Central memory CD4-positive, alpha-beta T cell (primary cell): ENCODE measurements at places on chromosomes 6 and 20.

DNA sequence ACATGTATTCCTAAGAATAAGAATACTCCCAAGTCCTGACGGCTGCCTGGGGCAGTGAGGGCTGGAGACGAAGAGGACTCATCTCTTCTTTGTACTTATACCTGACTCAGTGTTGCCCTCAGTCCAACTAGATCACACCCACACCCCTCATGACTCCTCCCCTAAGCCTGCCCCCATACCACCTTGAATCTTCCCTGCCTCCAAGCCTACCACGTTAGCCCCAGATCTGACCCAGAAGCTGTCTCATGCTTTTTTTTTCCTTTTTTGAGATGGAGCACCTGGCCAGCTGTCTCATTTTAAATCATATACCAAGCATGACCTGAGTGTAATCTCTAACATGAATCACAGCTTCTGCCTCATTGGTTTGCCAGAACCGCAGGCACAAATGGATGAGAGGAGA is 45.2 kb downstream of the MUC22 start:
- DNase-seq, result no peak

- DNase-seq, result no peak
Measured at GRCh38 chr6:149456311-149457021, 28.3 kb downstream of the ZC3H12D start.

DNA sequence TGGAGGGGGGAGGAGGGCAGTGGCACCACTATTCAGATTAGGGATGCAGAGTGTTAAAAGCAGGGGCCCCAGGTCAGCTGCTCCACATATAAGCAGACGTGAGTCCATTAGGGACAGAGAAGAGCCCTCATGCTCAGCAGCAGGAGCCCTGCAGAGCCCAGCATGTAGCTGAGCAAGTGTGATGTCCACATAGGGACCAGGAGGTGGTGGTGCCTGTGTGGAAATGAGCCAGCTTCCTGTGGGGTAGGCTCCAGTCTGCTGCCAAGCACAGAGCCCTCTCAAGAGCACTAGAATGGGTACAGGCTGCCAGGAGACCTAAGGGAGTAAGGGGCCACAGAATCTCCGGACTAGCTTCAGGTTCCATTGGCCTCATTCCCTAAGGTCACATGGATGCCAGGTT is 57.9 kb upstream of the MLN start:
- DNase-seq, result no peak

GRCh38 chr6:136738692-136739057 is 53.6 kb downstream of the MAP3K5 start:
- no peak for DNase-seq

DNA sequence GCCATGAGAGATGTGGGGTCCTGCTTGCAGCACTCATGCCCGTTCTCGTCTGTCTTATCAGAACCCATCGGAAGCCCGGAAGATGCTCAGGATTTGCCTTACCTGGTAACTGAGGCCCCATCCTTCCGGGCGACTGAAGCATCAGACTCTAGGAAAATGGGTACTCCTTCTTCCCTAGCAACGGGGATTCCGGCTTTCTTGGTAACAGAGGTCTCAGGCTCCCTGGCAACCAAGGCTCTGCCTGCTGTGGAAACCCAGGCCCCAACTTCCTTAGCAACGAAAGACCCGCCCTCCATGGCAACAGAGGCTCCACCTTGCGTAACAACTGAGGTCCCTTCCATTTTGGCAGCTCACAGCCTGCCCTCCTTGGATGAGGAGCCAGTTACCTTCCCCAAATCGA is 8.3 kb downstream of the PI16 start:
- DNase-seq, result peak; percentile 81

DNA sequence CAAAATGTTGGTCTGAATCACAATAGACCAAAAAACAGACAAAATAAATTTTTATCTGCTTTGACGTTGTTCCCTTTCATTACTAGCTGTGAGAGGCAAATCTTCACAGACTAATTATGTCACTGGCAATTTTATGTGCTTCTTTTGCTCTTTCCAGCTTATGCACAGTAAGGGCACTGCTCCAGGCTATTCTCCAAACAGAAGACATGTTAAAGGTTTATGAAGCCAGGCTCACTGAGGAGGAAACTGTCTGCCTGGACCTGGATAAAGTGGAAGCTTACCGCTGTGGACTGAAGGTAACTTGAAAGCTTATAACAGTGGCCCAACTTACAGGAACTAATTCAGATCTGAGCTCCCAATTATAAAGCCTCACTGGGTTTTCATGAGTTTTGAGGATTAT is 15.5 kb upstream of the SNRNP48 start:
- no peak for DNase-seq

DNA sequence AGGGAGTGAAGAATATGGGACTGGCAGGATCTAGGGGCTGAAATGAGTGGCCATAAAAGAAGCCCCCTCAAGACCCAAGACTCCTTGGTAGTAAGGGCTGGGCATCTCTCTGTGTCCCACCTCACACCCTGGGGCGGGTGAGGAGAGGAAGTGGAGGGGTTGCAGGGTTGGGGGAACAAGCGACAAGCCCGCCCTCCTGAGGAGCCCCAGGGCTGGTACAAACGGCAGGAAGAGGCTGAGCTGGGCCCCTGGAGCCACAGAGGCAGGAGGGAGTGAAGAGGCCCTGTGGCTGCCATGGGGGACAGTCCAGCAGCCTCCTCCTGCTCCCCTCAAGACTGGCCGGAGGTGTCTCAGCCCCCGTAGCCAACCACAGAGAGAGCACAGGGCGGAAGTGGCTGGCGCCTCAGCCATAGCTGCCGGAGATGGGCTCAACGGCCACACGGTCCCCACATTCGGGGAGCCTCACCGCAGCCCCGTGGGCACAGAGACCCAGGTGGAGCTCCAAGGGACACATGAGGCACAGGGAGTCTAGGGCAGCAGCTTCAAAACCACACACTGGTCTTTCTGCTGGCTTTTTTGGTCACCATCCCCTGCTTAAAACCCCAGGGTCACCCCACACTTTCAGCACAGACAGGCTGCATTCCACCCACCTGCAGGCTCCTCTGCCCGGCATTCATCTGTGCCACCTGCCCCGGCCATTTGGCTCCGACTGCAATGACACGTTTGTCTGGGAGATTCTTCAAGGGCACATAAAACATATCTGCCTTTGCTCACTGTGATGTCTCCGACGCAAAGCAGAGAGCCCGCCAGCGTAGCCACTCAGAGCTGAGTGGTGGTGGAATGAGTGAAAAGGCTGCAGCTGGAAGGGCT is 524 bp downstream of the C20orf203 start:
- no peak for DNase-seq

- DNase-seq, result peak; percentile 58
Measured at GRCh38 chr20:59013959-59014608, 5.1 kb upstream of the TUBB1 start.

- DNase-seq, result no peak
Measured at GRCh38 chr20:62752181-62752670, 43.6 kb downstream of the NTSR1 start.

DNA sequence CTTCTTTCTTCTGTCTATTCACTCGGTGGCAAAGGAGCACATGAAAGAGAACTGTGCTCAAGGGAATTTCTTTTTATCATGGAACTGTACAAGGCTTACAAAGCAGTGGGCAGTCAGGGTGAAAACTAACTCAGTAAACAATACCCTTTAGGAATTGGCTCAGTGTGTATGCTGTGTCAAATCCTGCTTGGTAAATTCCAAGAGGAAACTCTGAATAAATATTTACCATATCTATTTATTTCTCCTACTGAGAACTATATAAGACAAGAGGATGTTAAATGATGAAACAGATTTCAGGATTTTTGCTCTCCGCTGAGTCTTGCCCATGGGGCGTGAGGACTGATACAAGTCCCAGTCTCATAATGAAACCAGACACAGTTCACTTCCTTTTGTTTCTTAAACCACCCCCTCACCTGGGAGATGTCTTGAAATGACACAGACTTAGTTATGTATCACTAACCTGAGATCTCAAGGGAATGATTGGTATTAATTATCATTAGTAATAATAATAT is 188.8 kb downstream of the BACH2 start:
- DNase-seq, result peak; percentile 21

DNA sequence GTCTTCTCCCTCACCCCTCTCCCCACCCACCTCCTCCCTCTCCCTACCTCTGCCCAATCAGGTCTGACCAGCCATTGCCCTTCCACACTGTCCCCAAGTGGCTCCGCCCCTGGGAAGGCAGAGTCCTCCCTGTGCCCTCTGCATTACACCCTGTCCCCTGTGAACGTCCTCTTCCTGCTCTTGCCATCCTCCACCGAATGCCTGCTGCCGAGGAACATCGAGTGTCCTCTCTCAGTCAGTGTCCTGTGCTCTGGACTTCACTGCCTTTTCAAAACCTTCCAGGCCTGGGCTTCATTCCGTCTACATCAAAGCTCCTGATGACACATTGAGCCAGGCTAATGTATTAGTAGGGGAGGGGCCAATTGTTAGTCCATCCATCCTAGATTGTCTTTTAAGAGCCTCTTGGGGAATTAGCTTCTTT is 3.3 kb upstream of the PACSIN1 start:
- no peak for DNase-seq

GRCh38 chr6:111774346-111774703 is 98.9 kb downstream of the FYN start:
- DNase-seq, result no peak

- no peak for DNase-seq
Measured at GRCh38 chr6:34834789-34835518, 43.1 kb downstream of the BLTP3A start.

DNA sequence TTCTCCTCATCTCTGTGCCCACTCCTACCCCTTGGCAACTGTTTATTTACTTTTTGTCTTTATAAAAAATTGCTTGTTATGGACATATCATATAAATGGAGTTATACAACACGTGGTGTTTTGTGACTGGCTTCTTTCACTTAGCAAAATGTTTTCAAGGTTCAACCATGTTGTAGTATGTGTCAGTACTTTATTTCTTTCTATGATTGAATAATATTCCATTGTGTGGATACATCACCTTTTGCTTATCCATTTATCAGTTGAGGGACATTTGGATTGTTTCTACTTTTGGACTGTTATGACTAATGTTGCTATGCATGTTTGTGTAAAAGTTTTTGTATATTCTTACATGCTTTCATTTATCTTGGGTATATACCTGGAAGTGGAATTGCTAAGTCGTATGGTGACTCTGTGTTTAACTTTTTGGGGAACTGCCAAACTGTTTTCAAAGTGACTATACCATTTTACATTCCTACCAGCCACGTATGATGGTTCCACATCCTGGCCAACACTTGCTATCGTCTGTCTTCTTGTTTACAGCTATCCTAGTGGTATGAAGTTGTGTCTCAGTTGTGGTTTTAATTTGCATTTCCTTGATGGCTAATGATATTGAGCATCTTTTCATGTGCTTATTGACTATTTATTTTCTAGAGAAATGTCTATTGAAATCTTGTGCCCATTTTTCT is 84.4 kb downstream of the SLX4IP start:
- no peak for DNase-seq

- DNase-seq, result no peak
Measured at GRCh38 chr6:131400779-131401496, 172.1 kb upstream of the ARG1 start.

GRCh38 chr6:5992551-5993225 is 14.0 kb downstream of the NRN1 start:
- DNase-seq, result no peak

DNA sequence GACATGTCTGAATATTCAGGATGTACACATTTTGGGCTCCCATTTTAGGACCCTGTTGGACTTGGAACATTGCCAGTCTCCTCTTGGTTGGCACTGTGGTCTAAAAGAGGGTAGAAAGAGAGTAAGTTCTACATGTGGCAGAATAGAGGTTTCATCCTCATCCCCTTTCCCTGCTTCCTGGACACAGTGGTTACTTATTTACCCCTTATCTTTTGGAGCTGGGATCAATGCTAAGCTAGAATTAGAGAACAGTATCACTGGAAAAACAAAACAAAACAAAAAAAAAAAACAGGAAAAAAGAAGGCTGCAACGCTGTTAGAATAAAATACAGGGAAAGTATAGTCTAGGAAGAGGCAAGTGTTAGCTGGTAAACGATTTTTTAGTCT is 790.6 kb downstream of the MAFB start:
- no peak for DNase-seq

GRCh38 chr20:50418890-50419642 is 91.1 kb upstream of the PTPN1 start:
- no peak for DNase-seq

DNA sequence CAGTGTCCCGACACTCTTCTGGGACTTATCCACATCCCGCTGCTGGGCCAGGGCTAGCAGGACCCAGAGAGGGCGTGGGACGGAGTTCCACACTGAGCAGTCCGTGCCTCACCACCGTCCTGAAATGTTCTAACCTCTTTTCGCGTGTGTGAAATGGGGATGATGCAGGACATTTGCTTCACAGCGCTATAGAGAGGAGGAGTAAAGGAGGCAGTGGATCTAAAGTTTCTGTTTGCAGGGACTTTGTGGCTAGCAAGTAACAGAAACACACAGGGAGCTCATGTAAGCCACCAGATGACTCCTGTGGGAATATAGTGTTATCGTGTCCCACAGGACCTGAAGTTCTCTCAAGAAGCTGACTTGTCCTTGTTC is 634 bp downstream of the ITPA start:
- DNase-seq, result no peak

DNA sequence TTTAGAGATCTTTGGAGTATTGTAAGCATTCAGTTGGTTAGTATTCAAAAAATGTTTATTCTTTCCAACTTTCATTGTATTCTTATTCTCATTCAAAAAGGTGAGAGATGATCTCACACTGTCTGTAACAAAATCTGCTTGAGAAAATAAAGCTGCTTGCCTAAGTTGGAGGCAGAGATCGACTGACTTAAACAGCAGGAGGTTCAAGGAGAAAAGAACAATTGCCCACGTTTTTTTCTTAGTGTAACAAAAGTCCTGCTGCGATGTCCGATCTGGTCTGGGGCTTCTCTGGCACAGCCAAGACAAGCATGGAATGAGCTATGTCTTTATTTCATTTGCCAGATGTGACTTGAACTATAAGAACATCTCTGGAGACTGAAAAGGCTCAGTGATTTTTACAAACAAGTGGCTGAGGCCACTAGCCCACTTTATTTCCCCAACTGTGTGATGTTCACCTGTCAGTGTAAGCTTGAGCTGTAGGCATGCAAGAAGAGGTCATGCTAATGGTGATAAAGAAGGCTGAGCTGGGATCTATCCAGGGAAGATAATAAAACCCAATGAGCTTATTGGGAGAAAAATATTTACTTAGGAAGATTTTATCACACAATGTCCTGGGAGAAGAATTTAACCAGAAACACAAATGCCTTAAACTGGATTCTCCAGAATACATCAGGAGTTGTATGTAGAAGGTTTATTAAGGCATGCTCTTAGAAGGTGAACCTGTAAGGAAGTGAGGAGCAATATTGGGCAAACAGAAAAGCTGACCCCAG is 580.1 kb upstream of the BTBD3 start:
- no peak for DNase-seq
